Glomerular endothelial cell (primary cell): ENCODE measurements at places on chromosomes 12 and 14. TPM values are rescaled to one million over a fixed set of nuclear protein-coding genes. Genes with fewer than 3 reads are reported as not detected.

GRCh38 chr14:53109105-53110041 lies 43.8 kb downstream of the DDHD1 start:
- DNase-seq: no peak

DNA sequence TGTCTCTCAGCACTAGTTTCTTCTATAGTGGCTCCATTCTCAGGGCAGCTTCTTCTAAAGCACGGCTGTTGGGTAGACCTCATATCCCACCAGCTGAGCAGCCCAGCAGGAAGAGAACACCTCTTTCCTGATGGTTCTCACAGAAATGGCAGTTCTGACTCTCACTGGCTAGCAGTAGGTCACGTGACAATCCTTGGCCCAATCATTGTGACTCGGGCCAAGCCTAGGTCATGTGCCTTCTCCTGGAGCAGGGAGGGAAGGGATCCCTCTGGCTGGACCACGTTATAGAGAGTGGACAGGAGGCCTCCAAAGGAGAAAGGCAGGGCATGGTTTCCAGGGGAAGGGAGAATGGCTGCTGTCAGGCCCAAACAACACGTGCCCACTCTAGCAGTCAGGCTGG lies 149.1 kb downstream of the AACS start:
- DNase-seq: no peak

GRCh38 chr12:128867466-128867865 lies 14.2 kb downstream of the GLT1D1 start:
- DNase-seq: no peak

GRCh38 chr12:97960741-97961608 lies 498.4 kb downstream of the RMST start:
- no peak for DNase-seq

CELA1 gene
- total RNA-seq: not detected in 2 replicates
